ENCODE measurements at places on chromosomes 7 and 10.

DNA sequence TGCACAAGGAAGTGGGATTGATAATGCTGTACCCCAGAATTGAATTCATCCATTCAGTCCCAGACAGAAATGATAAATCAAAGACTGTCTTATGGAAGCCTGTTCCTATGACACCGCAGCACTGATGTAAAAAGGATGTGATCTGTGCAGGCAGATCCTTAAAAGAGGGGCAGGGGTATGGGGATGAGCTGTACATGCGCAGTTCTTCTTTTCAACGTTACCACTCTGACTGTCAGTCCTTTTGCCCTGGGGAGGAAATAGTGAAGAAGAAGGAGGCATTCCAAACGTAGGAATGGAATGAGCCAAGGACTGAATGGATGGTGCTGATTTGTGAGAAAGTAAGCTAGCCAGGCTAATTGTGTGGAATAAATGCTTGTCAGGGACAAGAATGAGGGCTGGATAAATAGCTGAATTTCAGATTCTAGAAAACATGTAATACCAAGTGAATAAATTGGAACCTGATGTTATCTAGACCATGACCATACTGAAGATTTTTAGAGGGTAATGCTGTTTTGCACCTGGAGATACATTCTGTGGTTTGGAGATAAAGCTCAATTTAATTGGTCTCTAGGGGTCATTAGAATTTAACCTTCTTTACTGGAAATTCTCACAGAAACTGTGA is 509.3 kb downstream of the SORCS3 start:
- no peak for DNase-seq

DNA sequence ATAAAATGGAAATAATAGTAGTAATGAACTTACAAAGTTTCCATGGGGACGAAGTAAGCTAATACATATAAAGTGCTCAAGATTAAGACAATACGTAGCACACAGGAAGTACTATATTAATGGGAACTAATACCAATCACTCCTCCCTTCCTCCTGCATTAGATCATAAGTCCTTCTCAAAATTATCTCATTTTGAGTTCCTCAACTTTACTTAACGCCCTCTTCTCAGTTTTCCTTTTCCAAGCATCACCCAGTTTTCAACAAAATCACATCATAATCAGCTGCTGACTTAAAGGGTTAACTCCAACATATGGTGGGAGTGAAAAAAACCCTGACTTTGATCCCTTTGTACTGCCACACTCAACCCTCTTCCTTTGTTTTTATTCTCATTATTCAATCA is 24.4 kb downstream of the JMJD1C start:
- no peak for DNase-seq

DNA sequence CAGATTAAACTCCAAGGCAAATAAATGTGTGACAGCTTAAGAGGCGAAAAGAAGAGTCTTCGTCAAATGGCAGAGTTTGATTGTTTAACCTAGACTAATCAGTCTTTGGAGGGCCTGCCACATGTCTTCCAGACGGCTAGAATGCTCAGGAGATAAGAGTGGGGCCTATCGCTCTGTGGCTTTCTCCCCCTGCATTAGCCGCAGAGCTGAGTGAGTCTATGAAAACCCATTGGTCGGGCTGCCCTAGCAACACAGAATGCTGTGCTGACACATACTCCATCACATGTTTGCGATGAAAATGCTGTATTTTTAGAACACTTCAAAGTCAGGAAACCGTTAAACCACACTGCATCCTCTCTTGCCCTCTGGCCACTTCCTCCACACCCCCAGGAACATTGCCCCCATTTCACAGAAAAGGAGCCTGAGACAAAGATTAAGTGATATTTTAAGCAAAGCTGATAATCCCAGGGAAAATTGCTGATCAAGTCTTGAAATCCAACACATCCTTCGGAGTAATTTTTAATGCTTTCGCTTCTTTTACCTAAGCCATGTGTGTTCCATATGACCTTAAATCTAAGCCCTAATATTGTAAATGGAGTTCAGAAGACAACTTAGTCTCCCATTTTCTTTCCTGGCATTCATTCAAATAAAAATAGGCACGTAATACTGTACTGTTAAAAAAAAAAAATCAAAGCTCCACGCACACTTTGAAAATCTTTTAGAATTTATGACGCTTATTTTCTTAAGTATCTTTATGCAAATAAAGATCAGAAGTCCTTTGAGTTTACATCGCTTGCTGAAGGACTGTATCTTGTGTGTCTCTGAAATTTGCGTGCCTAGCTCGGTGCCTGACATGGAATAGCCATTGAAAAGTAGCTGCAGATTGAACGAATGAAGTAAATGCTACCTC is 161.2 kb downstream of the CELF2 start:
- no peak for DNase-seq

- DNase-seq, result no peak
These were observed 511.4 kb upstream of the GALNT17 start for GRCh38 chr7:70620333-70621055.

GRCh38 chr10:105699504-105699903 is 1058.4 kb downstream of the SORCS3 start:
- DNase-seq, result no peak

GRCh38 chr7:145848691-145849090 is 267.9 kb upstream of the CNTNAP2 start:
- DNase-seq, result no peak

- DNase-seq, result no peak
These were observed 230.5 kb downstream of the TCF7L2 start for GRCh38 chr10:113180401-113181154.

GRCh38 chr10:123402656-123403055 is 248.5 kb downstream of the BUB3 start:
- DNase-seq, result no peak

- no peak for DNase-seq
These were observed 32.9 kb downstream of the AP3M1 start for GRCh38 chr10:74117738-74118137.

DNA sequence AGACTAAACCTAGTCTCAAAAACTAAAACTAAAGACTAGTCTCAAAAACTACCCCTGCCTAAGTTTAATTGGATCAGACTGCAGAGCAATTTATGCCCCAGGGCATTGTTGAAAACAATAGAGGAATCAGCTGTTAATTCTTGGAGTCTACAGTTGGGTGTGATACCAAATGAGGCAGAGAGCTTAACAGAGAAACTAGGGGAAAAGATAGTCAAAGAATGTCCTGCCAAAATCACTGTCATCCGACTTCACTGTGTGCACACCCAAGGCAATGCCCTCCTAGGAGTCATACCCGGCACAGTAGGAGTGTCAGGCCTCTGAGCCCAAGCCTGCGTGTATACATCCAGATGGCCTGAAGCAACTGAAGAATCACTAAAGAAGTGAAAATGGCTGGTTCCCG is 90.5 kb upstream of the TOMM7 start:
- DNase-seq, result no peak

DNA sequence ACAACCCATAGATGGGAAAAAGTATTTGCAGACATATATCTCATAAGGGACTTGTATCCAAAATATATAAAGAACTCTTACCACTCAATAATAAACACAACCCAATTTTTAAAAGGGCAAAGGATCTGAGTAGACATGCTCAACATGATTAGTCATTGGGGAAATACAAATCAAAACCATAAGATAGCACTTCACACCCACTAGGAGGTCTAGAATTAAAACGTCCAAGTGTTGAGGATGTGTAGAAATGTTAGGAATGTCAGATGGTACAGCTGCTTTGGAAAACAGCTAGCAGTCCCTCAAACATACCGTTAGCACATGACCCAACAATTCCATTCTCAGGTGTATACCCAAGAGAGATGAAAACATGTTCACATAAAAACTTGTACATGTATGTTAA is 8.3 kb downstream of the PSTK start:
- DNase-seq, result no peak

DNA sequence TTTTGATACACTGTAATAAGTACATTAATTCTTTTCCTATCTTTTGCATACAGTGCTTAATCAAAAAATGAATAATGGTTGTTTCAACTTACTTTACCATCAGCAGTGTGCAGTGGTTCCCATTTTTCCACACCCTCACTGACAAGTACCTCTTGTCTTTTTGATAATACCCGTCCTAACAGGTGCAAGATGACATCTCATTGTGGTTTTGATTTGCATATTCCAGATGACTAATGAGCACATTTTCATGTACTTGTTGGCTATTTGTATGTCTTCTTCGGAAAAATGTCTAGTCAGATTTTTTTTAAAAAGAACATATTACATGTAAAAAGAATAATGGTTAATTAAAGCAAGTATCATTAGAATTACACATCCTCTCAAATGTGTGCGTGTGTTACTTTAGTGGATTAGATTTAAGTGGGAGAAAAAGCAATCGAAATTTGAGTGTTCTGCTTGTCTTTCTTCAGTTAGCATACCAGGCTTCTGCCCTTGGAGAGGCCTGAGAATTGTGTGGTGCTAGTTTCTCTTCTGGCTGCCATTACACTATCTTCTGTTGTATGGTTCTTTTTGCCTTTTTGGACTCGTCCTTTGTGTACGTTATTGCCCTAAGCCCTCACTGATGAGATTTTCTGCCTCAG is 291.2 kb downstream of the AUTS2 start:
- DNase-seq, result no peak

- DNase-seq, result no peak
These were observed 130.6 kb downstream of the STRA8 start for GRCh38 chr7:135364206-135364605.

GRCh38 chr10:131875501-131875900 is 25.3 kb upstream of the PPP2R2D start:
- no peak for DNase-seq

GRCh38 chr7:85125651-85126131 is 61.2 kb downstream of the SEMA3D start:
- DNase-seq, result no peak

GRCh38 chr7:128358233-128358632 is 3.3 kb downstream of the PRRT4 start:
- no peak for DNase-seq

GRCh38 chr7:100874300-100874576 is 665 bp upstream of the SRRT start:
- no peak for DNase-seq

DNA sequence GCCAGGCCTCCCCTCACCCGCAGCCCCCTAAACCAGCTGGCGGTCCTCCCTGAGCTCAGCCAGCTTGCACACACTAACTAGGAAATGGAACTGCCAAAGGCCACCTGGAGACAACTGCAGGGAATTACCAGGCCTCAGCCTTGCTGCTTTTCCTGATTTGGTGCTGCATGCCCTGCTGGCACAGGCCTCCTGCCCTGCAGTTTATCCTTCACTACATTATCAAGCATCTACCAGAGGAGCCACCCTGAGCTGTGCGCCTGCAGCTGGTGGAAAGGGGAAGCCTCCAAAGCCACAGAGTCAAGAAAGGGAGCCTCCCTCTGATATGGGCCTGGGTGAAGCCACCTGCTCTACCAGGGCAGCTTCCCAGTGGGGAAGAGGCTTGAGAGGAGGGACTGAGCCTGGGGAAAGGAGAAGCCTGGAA is 139.8 kb downstream of the GRID1 start:
- DNase-seq, result no peak

- no peak for DNase-seq
These were observed 2.3 kb upstream of the MCU start for GRCh38 chr10:72689660-72690059.

GRCh38 chr10:82267960-82268359 is 393.0 kb downstream of the NRG3 start:
- no peak for DNase-seq

- DNase-seq, result no peak
These were observed 264.3 kb downstream of the AUTS2 start for GRCh38 chr7:69862413-69863064.

- no peak for DNase-seq
These were observed 260.8 kb downstream of the DNAJB6 start for GRCh38 chr7:157597562-157597961.

All from HS-27A (cell line).